ENCODE measurements at places on chromosomes 1 and 21. TPM values are rescaled to one million over a fixed set of nuclear protein-coding genes. Genes with fewer than 3 reads are reported as not detected.

DNA sequence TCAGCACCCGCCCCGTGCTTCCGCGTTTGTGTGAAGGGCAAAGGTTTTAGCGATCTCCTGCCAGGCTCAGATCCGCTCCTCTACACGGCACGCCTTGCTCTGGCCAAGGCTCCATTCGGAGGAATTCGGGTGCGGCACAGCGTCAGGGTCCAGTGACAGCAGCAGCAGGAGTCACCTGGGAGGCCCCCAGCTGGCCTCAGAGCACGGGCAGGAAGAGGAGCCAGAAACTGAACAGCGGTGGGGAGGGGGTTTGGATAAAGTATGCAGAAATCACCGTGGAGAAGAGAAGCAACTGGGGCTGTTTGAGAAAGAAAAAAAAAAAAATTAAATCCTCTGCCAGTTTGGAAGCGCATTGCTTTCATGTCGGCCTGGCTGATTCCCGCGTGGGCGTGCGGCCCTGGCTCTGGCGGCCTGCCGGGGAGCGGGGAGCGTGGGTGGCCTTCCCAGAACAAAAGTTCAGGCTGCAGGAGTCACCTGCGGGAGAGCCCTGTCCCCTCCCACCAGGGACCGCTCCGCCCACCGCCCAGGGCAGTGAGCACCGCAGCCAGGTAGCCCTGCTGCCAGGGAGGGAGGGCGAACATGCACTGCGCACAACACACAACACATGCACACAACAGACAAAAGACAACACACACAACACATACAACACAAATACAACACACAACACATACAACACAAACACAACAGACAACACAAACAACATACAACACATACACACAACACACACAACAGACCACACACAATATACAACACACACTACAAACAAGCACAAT lies 107.6 kb downstream of the ETS2 start:
- DNase-seq = peak; percentile 84

- DNase-seq = peak; percentile 91
These were observed 28.8 kb downstream of the SHISA4 start for GRCh38 chr1:201917362-201918033.

DNA sequence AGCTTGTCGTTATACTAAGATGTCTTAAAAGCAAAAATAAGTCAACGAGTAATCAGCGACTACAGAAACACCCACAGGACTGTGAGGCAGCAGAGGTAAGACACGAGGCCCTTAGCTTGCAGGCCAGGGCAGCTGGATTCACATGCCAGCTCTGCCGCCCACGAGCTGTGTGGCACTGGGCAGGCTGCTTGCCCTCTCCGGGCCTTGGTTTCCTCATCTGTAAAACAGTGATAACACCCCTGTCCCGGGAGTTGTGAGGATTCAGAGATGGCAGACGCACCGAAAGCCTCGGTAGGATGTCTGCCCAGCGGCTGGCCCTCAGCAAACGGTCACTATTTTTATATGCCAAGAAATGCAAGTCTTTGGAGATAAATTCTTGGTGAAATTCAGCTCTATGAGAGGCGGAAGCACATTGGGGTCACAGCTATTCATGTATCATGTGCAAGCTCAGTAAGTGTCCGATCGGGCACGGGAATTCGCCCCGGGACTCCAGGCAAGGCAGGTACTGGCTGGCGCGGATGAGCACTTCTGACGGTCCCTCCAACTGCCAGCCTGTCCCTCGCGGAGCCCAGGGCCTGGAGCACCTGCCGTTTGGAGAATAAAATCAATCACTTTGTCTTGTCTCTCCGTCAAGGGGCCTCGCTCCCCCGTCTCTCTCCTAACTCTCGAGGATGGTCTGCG lies 1.1 kb downstream of the C2CD2 start:
- no peak for DNase-seq

DNA sequence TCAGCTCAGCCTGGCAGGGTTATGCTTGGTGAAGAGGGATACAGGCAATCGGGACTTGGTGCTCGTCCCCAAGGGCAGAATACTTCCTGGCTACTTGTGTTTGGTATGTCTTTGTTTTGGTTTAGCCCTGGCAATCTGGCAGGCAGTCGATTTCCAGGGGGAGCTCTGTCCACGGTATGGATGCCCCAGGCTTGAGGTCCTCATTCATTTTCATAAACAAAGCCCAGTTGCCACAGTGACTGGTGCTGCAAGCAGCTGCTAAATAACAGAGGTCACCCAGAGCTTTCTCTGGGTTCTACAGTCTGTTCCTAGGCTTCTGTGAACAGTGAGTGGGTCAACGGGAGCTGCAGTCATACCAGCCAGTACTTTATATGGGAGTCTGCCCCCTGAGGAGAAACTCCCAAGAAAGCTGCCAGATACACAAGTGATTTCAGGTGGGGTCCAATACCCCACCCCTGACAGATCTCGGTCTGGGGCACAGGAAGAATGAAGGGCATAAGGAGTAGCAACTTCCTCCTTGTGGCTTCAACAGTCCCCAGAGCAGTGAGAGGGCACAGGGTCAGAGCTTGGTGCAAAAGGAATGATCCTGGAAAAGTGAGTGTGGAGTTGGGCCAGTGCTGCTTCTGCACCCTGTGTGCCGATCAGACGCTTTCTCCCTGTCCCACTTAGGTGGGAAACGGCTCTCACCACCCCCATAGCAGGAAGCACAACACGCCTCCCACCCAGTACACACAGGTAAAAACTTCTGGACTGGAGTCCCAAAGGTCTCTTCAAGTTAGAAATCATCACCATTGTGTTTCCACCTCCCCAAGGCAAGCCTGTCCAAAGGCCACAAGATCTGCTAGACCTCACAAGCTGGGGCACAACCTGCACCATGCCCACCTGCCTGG lies 55.5 kb downstream of the TGFBR3 start:
- DNase-seq = peak; percentile 87

Gene CYB561D1
- total RNA-seq = 9.5 TPM

DNA sequence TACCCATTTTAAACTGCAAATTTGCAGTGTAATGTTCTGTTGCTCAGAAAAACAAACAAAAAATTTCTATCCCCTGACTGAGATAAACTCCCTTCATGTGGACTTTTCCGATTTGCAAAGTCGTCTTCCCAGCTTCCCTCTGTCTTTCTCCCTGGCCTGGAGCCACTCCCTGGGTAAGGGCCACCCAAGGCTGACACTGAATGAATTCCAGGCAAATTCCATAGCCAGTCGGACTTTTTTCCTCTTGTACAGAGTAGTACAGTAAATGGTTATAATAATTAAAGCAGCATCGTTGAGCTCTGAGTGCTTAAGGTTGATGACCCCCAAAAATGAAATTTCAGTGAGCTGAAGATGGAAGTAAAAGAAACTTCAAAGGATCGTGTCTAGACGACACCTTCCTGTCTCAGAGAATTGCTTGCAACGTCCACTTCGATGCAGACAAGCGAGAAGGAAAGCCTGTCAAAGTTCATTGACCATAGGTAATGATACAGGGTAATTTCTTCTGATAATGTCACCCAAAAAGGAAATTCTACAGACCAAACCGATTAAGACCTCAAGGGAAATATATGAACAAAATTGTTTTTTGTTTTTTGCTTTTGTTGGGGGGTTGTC lies 33.6 kb upstream of the LHX8 start:
- no peak for DNase-seq

Gene OR2T29
- not detected for total RNA-seq

Gene KLHDC7A
- not detected for total RNA-seq

DNA sequence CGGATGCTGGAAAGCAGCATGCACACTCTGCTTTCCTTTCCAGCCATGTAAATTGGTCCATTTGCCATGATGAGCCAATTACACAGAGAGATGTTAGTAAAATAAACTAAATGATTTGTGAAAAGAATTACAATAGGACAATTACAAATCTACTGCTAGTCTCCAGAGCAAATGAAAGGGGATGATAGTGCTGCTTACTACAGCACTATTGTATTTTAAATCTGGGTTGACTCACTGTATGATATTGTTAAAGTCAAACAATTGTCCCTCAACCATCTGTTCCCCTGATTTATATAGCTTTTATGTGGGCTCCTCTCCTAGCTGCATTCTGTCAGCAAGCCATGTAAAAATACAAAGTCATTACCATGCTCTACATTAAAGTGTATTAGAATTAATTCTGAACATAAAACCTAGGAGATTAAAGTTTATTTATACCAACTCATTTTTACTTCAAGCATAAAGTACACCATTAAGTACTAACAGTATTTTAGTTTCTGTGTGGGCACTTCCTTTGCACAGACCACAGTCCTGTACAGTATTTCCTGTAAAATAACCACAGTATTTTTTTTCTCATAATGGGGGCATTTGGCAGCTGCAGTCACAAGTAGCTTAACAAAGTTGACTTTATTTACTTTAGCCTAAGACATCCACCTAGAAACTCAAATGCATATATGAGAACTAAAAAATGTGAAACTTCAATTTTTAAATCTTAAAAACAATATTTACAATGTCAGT lies 135.8 kb downstream of the VAV3 start:
- DNase-seq = no peak

DNA sequence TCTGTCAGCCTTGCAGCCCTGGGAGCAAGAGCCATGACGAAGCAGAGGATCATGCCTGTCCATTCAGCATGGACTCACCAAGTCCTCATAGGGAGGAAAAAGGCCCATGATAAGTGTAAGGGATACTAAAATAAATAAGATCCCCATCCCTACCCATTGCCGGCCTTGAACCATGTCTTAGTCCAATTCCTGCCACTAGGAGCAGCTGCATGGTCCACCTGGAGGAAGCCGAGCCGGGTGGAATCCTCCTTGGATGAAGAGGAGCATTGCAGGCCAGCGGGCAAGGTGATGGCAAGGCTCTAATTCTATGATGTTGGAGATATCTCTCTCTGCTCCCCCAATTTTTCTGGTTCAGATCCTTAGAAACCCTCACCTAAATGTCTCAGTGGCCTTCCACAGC lies 38.7 kb upstream of the SYT6 start:
- no peak for DNase-seq

- no peak for DNase-seq
These were observed 54.4 kb downstream of the TLCD4 start for GRCh38 chr1:95171270-95172245.

Gene DENND2D
- 5.1 TPM for total RNA-seq

GRCh38 chr1:229340496-229340895 lies 2.4 kb downstream of the CCSAP start:
- no peak for DNase-seq

GRCh38 chr1:54542120-54542961 lies 5.7 kb upstream of the ACOT11 start:
- DNase-seq = peak; percentile 86

Gene LCE6A
- total RNA-seq = not detected

GRCh38 chr1:161131523-161132409 lies 701 bp downstream of the DEDD start:
- DNase-seq = peak; percentile 59

DNA sequence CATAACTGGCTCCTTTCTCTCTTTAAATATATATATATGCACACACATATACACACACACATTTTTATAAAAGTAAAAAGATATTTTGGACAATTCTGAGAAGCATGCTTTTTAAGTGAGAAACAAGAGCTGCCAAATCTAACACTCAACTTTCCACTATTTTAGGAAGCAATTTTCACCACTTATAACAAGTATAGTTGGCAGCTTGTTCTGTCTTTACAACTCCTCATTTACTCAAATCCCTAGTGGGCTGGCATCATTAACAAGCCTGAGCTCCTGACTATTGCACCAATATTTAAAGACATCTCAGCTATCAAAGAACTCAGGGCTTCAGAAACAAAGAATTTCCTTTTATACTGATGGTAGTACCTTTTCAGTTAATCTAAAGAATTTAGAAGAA lies 76.6 kb downstream of the RAB3GAP2 start:
- no peak for DNase-seq

DNA sequence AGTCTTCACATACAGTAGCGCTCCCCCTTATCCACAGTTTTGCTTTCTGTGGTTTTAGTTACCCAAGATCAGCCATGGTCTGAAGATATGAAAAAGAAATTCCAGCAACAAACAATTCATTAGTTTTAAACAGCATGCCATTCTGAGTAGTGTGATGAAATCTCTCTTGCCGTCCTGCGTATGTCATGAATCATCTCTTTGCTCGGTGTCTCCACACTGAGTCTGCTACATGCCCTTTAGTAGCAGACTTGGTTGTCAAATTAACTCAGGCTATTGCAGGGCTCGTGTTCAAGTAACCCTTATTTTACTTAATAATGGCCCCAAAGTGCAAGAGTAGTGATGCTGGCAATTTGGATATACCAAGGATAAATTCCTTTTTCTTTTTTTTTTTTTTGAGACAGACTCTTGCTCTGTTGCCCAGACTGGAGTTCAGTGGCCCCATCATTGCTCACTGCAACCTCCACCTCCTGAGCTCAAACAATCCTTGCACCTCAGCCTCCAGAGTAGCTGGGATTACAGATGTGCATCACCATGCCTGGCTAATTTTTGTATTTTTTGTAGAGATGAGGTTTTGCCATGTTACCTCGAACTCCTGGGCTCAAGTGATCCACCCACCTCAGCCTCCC lies 22.6 kb downstream of the PHACTR4 start:
- peak; percentile 92 for DNase-seq

DNA sequence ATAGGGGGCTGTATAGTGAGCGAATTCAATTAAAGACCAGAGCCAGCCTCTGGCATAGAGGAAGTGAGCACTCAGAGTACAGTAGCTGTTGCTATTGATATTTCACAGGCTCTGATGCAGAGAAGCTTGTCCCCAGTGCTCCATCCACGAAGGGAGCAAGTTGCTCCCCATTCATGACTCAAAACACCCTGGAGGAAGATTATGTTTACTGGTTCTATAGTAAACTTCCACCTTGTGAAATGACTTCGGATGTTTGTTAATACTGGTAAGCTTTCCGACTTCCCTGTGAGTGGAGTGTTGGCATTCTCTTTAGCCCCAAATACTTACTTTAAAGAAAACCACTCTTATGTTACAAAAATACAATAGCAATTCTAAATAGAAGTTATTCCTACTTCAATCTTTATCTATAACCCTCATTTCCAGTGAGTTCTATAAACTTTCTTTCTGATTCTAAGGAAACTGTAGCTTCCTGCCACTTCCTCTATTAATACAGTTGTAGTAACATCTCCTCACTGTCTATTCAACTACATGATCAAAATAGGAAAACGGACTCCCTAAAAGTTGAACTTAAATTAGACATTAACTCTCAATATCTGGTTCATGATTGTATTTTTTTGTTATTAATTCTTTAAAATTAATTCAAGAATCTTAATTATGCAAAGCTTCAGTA lies 46.4 kb downstream of the ZNF281 start:
- DNase-seq = peak; percentile 23

DNA sequence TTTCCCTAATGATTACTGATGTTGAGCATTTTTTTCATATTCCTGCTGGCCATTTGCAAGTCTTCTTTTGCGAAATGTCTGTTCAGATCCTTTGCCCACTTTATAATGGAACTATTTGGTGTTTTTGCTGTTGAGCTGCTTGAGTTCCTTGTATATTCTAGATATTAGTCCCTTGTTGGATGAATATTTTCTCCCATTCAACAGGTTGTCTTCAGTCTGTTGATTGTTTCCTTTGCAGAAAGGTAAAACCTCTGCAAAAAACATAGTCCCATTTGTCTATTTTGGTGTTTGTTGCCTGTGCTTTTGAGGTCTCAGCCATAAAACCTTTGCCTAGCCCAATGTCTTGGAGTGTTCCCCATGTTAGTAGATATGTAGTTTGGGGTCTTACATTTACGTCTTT lies 78.0 kb upstream of the GUCA2B start:
- DNase-seq = no peak

GRCh38 chr1:162571696-162572095 lies 10.2 kb downstream of the UAP1 start:
- DNase-seq = no peak

Gene DDR2
- total RNA-seq = 194 TPM
